ENCODE measurements at places on chromosomes 1 and 21.

DNA sequence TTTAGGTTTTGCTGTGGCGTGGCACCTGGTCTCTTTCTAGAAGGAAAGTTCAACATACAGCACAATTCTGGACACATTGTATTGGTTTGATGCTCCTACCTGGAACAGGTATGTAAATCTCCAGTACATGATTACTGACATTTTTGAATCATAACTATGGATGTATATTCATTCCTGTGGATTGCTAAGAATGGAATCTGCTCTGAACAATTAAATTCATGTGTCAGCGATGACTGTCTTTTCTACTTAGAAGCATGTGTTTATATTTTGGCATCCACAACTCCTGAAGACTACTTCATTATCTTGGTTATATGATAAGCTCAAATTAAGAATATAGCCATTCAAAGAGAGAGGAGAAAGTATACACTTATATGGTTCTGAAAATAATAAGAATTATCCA, 291.8 kb downstream of the CHRM3 start:
- DNase-seq: no peak

DNA sequence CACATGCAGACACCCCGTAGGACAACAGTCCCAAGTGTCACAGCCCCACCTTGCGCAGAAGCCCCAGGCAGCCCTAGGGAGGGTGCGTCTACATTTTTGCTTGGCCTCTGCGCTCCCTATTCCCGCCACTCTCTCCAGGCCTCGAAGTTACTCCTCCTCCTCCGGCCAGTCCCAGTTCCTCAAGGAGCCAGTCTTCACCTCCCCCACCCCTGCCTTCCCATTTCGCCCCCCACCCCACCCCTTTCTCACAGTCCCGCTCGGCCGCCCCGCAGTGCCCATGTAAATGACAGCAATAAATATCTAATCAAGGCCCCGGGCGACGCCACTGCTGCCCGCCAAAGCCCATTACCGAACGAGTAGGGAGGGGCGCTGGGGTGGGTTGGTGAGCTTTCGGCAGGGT, 3.2 kb downstream of the DMBX1 start:
- no peak for DNase-seq

DNA sequence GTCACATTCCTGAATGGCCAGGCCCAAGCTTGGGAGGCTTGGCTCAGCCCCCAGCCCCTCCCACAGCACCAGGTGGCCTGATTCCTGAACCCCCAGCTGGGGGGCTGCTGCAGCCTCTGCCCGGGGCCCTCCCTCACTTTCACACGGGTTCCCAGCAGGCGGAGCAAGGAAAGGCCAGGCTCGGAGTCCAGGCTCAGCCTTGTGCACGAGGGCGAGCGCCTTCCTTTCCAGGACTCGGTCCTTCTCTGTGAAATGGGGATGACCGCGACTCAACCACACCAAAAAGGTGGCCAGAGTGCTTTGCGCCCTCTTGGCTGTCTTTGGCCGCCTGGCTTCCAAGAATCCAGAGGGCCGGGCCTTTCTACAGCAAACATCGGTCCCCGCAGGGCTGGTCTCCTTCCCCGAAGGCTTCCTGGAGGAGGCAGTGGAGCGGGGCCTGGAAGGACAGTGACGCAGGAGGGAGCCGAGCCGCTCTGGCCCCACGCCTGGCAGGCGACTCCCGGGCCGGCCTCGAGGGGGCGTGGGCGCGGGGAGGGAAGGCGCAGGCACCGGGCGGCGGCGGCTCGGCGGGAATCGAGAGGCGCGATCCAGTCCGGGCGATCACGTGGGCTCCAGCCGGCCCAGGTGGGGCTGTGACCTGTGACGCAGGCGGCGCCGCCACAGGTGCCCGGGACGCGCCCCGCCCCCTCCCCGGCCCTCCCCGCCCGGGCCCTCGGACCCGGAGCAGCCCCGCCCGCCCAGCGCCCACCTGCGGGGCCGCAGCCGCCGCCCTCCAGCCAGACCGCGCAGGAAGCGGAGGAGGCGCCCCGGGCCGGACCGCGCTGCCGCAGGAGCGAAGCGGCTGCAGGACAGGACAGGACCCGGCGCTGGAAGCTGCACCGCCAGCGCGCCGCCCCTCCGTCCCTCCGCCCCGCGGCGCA, at the start of gene ARHGEF16:
Gene ARHGEF16, plus strand, starts transcription at position 775 of the 920 bp plus-strand sequence. CDS start 8,420 bp downstream, outside the sequence.
- DNase-seq: peak; percentile 15

DNA sequence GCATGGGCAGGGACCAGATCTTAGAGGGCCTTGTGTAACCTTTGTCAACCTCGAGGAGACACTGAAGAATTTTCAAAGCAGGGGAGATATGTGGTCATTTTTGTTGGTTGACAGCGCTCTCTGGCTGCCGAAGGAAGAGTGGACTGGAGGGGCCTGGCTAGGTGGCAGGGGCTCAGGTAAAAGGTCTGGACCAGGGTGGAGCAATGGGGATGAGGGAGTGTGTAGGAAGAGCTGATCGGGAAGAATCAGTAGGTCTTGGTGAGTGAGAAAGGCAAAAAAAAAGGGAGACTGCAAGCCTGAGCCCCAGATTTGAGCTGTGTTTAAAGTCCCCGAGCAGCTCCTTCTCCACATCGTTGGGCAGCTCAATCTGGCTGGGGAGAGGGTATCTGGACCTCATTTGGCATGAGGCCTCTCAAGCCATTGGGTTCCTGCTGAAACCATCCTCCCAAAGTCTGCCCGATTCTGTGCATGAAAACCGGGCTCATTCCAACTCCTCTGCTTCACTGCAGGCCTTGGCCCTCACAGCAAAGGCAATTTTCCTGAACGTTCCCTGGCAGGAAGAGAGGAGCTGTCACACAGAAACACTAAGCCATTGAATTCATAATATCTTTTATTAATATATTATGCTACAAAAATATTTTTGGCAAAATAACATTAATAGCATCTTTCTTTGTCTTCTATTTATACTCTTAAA, 237.1 kb downstream of the TRABD2B start:
- no peak for DNase-seq

GRCh38 chr1:67723620-67724019, 38.6 kb downstream of the GADD45A start:
- DNase-seq: no peak

DNA sequence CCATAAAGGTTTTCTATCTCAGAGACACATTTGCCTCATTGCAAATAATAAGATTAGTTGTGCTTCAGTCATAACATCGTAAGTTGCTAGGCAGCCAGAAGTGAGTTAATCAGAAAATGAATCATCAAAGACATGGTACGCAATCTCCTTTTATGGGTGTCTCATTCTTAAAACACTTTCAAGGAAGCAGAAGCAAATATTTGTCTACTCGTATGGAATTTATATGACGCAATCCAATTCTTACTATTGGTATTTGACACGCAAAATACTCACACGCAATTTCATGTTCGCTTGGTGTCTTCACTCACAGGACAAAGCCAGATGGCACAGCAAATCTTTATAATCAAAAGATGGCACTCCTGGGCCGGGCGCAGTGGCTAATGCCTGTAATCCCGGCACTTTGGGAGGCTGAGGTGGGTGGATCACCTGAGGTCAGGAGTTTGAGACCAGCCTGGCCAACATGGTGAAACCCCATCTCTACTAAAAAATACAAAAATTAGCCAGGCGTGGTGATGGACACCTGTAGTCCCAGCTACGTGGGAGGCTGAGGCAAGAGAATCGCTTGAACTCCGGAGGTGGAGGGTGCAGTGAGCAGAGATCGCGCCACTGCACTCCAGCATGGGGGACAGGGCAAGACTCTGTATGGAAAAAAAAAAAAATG, 56.4 kb downstream of the HLCS start:
- no peak for DNase-seq

DNA sequence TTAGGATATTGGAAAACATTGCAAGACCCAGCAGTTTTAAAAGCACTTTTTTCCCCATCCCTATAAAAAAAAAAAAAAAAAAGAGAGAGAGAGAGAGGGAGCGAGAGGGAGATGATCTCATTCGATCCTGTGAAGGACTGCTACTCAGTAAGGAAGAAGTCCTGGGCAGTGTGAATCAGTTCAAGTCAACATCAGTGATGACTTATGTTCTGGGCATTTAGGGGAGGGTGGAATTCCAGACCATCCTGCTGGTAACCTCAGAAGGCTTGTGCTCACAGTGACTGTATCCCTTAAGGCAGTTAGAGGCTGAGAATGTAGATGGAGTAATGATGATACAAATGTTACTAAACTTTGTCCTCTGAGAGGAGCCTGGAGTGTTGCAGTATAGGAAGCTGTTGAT, 151.4 kb downstream of the TGFB2 start:
- DNase-seq: no peak

- no peak for DNase-seq
Observed at GRCh38 chr1:182635871-182636270, 31.7 kb upstream of the RGS16 start.

DNA sequence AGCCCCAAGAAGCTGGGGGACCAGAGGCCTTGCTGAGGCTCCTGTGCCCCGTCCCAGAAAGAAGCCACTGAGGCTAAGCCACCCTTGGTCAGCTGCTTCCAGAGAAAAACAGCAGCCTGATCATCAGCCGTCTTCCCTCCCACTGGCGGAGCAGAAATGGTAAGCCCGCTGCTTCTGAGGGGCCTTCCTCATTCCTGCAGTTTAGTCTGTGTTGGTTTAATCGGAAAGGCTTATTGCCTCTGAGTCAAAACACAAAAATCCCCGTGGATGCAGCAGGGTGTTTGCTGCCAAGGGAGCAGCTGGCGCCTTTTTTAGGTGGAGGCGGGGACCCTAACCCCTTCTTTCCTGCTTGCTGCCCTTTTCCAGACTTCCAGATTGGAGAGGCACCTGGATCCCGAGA, 33.9 kb downstream of the SPSB1 start:
- no peak for DNase-seq

DNA sequence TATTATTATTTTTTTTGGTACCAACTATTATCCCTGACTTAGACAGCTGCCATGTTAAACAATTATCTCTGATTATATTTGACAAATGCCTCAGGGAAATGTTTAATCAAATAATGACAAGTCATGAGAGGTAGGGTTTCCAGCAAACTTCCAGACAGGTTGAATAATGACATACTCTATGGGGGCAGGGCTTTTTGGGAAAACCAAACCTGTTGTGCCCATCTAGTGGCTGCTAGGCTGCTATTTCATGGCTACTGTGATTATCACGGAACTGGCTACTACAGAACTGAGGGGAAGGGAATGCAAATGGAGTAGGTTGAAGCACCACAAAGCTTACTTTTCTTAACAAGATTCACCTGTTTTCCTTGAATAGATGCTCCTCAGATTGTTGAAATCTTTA, 77.6 kb downstream of the DUSP10 start:
- DNase-seq: no peak

DNA sequence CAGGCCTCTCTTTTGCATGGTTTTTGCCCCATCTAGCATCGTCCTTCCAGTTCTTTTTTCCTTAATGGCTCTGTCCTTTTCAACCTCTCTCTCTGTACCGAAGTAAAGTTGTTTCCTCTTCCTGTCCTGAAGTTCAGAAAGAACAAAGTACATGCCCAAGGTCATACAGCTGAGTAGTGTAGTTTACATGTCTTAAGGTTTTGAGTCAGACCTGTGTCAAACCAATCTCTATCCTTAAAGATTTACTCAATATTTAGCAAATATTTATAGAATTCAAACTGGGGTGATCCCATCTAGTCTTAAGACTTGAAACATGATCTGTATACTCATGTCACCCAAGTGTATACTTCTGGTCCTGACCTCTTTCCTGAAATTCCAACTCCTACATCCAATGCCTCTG, 118.7 kb upstream of the SGIP1 start:
- no peak for DNase-seq

DNA sequence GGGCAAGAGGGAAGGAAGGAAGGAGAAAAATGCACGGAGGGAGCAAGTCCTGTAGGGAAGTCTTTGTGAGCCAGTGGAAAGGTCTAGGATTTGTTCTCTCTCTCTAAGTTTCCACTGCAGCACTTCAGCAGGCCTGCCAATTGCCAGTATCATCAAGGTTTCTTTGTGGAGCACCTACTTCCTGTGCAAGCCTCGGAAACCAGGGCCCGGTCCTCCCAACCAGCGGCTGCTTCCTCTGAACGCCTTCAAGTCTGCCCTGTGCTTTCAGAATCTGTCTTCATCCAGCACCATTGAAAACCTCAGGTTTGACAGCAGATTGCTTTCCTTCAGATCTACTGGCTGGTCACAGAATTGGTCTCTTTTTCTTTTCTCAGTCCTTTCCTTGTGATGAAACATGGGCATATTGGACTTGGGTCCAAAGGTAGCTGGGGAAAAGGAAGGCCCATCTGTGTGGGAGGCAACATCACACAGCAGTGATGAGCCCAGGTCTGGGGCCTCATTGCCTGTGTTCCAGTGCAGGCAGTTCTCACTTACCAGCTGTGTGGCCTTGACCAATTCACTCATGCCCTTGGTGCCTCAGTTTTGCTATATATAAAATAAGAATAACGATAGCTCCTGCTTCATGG, 144.5 kb downstream of the SEC16B start:
- DNase-seq: no peak

GRCh38 chr1:245687636-245688535, 533.1 kb downstream of the KIF26B start:
- DNase-seq: no peak

DNA sequence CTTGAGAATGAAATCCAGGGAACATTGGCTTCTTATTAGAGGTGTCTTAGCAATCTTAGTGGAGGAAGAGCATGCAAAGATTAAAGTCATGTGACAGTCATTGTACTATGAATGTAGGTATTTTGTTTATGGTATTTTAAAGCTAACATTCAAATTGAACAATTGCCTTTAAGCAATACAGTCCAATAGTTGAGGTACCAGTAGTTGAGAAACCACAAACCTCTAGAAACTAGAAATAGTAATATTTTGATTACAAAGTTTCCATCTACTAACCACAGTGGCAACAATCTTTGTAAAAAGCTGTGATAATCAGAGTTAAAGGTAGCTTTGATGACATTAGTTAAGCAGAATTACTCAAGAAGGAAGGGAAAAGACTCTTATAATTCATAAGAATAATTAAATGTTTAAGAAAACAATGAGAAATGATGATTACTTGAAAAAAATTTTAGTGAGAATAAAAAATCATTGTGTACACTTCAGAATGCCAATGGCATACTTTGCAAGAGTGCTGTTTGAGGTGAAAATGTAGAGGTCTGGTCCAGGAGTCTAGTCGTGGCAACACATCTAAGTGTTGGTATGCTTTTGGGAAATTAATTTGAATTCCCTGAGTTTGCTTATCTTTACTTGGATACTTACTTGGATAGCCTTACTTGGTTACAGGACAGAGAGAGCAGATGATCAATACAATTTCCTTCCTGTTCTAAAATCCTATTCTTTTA, 104.9 kb upstream of the PTGFR start:
- DNase-seq: no peak

DNA sequence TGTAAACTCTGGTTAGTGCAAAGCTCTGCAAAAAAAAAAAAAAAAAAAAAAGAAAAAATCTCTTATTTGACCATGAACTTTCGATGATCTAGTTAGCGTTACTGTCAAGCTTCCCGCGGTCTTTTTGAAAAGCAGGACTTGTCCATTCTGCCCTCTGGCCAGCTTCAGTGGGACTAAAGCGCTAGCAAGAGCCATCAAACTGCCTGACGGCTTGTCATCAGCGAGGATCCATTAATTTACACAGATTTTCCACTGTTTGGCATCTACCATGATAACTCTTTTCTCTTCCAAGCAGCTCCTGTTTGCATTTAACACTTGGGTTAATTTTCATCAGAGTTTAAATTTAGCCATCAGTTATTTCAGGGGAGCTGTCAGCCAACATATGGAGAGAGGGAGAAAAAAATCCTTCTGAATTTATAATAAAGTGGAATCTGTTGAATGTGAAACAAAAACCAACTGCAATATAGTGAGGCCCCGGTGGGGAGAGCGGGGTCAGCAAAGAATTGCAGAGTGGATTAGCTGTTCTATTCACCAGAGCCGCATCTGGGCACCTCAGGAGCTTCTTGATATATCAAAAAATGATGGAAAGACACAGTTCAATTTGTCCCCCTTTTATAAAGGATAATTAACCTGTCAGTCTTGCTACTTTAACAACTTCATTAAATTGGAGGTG, 298.2 kb downstream of the SPATA17 start:
- no peak for DNase-seq
